Stimulated activated CD4-positive, alpha-beta T cell treated with anti-CD3 and anti-CD28 coated beads, Interleukin-12 subunit alpha, Interleukin-12 subunit beta, amount 100 ng/mL, for 24 hours (primary cell): ENCODE measurements at places on chromosomes 5 and 9.

DNA sequence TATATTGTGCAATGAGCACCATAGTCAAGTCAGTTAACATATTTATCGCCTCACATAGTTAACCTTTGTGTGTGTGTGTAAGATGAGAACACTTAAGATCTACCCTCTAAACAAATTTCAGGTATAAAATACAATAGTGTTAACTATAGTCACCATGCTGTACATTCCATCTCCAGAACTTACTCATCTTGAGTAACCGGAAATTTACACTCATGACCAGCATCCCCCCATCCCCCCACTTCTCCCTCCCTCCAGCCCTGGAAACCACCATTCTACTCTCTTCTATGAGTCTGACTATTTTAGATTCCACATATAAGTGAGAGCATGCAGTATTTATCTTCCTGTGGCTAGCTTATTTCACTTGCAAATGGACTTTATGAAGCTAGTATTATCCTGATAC is 40.3 kb downstream of the ZNF354A start:
- no peak for DNase-seq

GRCh38 chr5:176837707-176838115 is 27.4 kb downstream of the UNC5A start:
- DNase-seq: peak; percentile 33

DNA sequence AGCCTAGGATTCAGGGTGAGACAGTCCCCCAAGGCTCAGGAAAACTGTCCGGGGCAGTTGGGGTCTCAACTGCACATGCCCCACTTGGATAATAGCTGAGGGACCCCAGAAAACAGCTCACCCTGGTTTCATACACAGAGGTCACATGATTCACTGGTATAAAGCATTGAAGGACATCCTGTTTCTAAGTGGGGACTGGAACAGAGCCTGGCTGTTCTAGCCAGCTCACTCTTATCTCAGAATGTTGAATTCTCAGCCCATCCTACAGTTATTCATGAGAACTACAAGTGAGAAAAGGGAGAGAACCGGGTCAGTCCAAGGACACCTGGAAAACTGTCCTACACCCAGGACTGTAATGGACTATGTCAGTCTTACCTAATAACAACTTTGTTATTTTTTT is 170.9 kb downstream of the FGF1 start:
- no peak for DNase-seq

DNA sequence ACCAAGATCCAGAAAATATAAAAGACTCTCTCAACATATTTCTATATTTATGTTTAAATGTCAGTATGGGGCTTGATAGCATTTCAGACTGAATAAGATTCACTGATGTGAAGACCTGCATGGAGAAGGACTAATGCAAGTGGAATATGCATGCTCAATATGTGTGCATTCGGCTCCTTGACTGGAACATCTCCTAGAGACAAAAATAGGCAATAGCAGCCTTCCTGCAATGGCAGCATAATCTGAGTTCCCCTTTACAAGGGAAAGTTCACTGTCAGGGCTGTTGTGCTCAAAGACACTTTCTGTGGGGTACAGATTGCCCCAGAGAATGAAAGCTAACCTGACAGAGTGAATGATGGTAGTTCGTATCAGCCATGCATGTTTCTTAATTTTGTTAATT is 42.4 kb downstream of the STARD4 start:
- no peak for DNase-seq

DNA sequence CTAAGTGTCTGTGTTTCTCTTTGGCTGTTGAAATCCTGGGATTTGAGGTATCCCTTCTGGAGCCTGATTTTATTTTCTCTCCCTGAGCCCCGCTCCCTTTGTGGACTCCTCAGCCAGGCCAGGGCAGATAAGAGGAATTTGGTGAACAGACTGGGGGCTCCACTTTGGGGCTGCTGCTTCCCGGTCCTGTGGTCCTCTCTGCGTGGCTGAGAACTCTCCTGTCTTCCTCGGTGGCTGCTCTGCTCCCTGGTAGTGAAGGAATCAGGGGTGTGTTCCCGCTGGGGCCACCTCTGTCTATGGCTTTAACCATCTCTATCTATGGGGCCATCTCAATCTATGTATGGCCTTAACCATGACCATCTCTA is 71.7 kb upstream of the SH3PXD2B start:
- no peak for DNase-seq

GRCh38 chr9:137534256-137535119 is 15.7 kb downstream of the PNPLA7 start:
- no peak for DNase-seq

DNA sequence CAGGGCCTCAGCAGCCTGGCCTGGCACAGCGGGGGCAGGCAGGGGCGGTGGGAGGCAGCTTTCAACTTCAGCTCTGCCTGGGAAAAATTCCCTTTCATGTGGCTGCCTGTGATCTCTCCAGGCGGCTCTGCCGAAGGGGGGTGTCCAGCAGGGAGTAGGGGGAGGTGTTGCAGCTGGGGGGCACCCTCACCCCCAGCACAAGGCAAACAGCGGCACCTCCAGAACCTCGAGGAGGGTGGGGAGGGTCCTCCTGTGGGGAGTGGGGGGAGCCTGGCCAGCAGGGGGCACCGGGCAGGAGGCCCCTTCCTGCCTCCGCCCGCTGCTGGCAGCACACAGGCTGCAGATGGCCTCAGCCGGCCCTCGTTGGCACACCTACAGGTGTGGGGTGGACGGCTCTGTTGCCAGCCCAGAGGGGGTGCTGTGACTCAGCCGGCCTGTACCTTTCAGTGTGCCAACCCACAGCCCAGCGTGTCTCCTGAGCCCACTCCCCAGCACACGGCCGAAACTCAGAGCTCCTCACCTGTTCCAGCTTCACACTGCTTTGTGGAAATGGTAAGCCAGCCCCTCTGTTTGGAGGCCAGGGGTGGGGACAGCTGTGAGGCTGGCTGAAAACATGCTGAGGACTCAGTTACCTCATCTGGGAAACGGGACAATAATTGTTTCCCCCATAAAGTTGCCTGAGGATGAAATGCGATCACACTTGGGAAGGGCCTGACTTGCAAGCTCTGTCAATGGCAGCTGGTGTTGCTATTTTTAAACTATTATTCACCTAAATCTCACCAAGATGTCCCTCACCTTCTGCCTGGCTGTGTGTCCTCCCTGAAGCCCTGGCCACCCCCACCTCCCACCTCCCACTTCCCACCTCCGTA is 37.0 kb downstream of the CXXC5 start:
- DNase-seq: no peak

DNA sequence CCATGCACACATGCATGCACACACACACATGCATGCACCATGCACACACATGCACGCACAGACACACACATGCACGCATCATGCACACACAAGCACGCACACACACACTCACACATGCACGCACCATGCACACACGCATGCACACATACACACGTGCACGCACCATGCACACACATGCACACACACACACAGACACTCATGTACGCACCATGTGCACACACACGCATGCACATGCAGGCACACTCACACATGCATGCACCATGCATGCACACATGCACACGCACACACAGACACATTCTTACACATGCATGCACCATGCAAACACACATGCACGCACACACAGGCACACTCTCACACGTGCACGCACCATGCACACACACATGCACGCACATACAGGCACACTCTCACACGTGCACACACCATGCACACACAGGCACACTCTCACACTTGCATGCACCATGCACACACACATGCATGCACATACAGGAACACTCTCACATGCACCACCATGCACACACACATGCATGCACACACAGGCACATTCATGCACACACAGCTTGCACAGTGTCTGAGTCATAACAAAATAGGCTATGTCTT is 117.5 kb downstream of the TENT4A start:
- DNase-seq: no peak

DNA sequence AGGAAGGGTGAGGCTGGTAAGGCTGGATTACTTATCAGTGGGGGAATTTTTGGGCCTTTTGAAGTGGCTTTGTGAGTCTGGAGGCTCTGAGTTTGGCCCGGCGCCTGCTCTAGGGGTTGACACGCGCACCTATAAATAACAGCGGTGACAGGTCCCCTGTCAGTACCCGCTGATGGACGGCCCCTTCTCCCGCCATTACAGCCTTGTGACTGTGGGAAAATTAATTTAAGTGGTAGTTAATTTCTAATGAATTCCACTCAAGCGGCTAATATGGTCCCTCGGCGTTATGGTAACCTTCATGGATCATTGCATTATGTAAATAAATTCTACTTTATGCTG is 16.5 kb downstream of the MRPL36 start:
- no peak for DNase-seq

- no peak for DNase-seq
Measured at GRCh38 chr9:130608554-130609134, 29.3 kb downstream of the FUBP3 start.

- DNase-seq: no peak
Measured at GRCh38 chr9:4691795-4692194, 12.4 kb downstream of the CDC37L1 start.

GRCh38 chr5:173623296-173623771 is 6.9 kb upstream of the BOD1 start:
- DNase-seq: no peak

- DNase-seq: no peak
Measured at GRCh38 chr5:176743868-176744583, 66.3 kb upstream of the UNC5A start.

DNA sequence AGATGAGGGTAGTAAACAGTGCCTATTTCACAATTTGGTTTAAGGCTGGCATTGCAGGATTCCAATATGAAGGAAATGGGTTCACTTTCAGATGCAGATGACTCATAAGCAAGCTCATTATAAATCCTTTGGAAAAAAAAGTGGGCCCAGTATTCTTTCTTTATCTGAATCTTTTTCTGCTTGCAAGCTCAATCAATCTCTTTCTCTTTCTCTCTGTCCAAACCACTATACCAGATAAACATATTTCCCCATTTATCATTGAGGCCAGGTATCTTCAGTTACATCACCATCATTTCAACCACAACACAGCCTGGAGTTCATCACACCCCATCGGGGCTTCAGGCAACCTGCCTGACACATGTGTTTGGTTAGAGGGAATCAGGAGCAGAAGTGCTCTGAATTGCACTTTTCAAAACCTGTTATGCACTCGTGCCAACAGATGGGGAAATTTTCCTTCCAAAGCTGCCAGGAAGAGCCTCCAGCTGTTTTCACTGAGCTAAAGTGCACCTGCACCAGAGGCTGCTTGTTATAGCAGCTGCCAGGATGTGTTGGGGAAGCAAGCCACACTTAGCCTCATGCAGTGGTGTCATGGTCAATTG is 30.0 kb upstream of the MAMDC2 start:
- no peak for DNase-seq

DNA sequence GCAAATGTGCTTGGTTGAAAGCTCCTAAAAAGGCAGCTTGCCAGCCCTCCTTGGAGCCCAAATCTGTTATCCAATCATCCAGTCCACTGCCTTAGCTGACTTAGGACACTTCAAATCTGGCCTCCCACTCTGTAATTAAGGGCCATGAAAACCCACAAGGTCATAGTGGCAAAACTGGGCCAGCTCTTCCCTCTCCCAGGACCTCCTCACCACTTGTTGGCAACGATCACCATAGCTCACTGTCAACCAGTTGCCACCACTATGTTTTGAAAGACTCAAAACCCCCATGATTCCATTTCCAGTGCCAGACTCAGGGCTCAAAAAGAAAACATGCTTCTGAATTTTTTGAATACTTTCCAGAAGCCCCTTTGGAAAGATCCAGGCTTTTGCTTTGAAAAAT is 107.5 kb downstream of the NREP start:
- no peak for DNase-seq

- no peak for DNase-seq
Measured at GRCh38 chr5:150481972-150482406, 25.9 kb upstream of the NDST1 start.
